ENCODE measurements at places on chromosomes 1 and 21. TPM values are rescaled to one million over a fixed set of nuclear protein-coding genes. Genes with fewer than 3 reads are reported as not detected.

TFF2 gene
- total RNA-seq: not detected

SPRR1A gene
- total RNA-seq: not detected

LIN28A gene
- not detected for total RNA-seq

GRIK3 gene
- total RNA-seq: 1.5 TPM

KCNA3 gene
- 60.0 TPM for total RNA-seq

GPR157 gene
- total RNA-seq: 21.2 TPM

GRCh38 chr1:87392248-87393192 lies 63.8 kb downstream of the LMO4 start:
- no peak for DNase-seq

RGS5 gene
- 0.64 TPM for total RNA-seq

Data from B cell (primary cell).